ENCODE measurements at places on chromosomes 3 and 15.

DNA sequence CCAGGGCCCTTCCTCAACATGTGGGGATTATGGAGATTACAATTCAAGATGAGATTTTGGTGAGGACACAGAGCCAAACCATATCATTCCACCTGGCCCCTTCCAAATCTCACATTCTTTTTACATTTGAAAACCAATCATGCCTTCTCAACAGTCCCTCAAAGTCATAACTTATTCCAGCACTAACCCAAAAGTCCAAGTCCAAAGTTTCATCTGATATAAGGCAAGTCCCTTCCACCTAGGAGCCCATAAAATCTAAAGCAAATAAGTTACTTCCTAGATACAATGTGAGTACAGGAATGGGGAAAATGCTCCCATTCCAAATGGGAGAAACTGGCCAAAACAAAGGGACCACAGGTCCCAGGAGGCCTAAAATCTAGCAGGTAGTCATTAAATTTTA lies 309.5 kb upstream of the SLITRK3 start:
- ATAC-seq, result no peak

DNA sequence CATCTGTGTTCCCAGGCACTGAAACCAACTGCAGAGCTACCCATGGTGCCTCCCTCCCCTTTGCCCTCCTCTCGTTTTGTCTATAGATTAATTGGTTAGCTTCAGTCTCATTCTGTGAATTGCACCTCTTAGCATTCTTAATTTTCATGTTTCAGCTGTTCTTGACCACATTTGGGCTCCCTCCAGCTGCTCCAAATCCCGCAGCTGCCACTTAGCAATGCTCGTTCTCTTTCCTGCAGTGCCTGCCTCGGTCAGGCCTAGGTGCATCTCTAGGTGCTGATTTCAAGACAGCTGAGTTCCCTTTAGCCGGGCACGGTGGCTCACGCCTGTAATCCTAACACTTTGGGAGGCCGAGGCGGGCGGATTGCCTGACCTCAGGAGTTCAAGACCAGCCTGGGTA lies 47.0 kb upstream of the SMAD3 start:
- ATAC-seq, result no peak

GRCh38 chr3:172040981-172041963 lies 1.9 kb downstream of the FNDC3B start:
- no peak for ATAC-seq

GRCh38 chr3:190566043-190566933 lies 52.4 kb downstream of the IL1RAP start:
- peak; percentile 89 for ATAC-seq

GRCh38 chr3:41673650-41674049 lies 288.3 kb downstream of the ULK4 start:
- no peak for ATAC-seq

DNA sequence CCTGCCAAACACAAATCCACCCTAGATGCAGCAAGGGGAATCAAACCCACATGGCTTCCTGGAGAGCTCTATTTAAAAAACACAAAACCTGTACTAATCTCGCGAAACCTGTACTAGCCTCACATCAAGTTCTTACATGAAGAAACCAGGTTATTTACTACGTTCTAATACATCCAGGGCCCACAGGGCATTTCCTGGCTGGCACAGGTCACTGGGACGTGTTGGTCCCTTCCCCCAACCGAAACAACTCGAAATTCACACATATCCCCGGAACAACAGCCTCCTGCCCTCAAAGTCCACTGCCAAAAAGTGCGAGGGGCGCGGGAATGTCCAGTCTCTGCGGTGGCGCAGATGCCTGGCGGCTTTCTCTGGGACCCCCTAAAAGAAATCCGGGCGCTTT lies 955 bp downstream of the CDCP1 start:
- ATAC-seq, result no peak

DNA sequence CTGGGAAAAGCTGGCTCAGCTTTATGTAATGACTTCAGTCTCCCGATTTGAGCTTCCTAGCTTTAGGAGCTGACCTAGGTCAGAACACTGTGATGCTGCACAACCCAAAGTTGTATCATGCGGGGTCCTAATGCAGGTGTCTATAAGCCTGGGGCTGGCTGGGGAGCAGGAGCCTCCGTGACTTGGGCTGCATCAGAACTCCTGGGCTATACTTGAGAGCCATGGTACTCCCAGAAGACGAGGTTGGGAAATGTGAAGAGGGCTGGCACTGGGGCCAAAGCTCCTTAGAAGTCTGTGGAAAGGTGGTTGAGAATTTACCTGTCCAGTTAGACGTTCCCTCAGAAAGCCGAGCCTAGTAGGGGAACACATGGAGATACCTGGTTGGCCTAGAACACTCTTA lies 57.0 kb downstream of the BSN start:
- no peak for ATAC-seq

GRCh38 chr3:53103397-53104296 lies 26.6 kb downstream of the RFT1 start:
- no peak for ATAC-seq

DNA sequence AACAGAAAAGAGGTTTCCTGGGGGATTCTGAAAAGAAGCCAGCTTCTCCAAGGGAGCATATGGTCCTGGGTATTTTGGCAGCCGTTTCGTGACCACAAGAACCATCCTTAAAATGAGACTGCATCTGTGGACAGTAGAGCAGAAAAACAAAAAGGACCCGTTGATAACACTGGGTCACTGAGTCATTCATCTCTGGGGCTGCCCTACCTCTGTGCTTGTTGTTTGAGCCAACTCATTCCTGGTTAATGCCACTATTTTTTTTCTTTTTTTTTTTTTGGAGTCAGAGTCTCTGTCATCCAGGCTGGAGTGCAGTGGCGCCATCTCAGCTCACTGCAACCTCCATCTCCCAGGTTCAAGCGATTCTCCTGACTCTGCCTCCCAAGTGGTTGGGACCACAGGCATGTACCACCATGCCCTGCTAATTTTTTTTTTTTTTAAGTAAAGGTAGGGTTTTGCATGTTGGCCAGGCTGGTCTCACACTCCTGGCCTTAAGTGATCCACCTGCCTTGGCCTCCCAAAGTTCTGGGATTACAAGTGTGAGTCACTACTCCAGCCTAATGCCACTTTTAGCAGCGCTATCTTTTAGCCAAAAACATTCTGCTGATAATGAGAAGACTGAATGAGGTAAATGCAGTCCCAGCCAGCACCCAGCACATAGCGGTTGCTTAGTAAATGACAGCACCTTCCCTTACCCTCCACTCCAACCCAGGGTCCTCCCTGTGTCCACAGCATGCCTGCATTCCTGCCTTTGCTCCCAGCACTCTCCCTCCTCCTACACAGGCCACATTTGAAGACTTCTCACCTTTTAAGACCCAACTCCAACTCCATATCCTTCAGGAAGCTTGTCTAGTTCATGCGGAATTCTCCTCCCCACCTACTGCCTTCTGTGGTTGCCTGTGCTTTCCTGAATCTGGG lies 9.1 kb upstream of the ISL2 start:
- ATAC-seq, result no peak

DNA sequence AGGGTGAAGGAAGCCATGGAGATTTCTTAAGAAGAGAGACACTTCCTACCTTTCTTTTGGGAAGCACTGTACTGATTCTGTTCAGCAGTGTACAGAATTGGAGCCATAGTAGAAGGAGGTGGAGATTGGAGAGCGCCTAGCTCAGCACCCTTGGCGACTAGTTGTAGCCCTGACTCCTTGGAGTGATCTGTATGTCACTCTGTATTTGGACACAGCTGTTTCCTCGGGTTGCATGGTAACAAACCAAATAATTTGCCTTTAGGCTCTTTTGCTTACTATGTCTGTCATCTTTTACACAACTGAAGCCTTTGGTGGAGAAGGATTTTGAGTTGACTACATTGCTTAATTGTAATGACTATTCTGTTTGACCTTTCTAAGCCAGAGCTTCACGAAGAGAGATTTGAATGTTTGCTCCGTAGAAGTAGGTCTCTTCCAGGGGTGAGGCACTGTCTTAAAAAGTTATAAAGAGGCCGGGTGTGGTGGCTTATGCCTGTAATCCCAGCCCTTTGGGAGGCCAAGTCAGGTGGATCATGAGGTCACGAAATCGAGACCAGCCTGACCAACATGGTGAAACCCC lies 77.1 kb downstream of the AKAP13 start:
- peak; percentile 24 for ATAC-seq

GRCh38 chr3:45704301-45704943 lies 15.2 kb downstream of the SACM1L start:
- ATAC-seq, result no peak

- no peak for ATAC-seq
Measured at GRCh38 chr3:113268311-113268710, 57.0 kb downstream of the BOC start.

GRCh38 chr3:47536221-47536891 lies 22.8 kb upstream of the ELP6 start:
- no peak for ATAC-seq

GRCh38 chr3:157463816-157464215 lies 27.2 kb downstream of the PTX3 start:
- ATAC-seq, result no peak

DNA sequence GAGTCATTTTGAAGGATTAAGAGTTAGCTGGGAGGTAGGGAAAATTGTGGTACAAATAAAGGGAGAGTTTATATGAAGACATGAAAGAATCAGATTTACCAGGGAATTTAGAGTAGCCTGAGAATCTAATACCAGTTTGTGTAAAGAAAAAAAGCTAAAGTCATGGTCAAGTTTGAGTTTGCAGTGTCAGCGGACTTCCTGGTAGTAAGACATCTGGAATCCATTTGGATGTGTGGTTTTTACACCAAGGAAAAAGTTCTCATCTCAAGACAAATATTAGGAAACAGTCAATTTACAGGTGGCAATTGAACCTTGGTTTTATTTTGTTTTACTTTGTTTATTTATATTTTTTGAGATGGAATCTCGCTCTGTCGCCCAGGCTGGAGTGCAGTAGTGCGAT lies 1.5 kb upstream of the P2RY12 start:
- ATAC-seq, result no peak

DNA sequence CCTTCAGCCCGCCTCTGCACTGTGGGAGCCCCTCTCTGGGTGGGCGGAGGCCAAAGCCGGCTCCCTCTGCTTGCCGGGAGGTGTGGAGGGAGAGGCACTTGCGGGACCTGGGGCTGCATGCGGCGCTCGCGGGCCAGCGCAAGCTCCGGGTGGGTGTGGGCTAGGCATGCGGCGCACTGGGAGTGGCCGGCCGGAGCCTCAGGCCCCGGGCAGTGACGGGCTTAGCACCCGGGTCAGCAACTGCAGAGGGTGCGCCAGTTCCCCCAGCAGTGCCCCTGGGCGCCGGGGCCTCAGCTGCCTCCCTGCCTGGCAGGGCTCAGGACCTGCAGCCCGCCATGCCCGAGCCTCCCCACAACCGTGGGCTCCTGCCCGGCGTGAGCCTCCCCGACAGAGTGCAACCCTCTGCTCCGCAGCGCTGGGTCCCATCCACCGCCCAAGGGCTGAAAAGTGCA lies 98.9 kb upstream of the POU1F1 start:
- ATAC-seq, result no peak

DNA sequence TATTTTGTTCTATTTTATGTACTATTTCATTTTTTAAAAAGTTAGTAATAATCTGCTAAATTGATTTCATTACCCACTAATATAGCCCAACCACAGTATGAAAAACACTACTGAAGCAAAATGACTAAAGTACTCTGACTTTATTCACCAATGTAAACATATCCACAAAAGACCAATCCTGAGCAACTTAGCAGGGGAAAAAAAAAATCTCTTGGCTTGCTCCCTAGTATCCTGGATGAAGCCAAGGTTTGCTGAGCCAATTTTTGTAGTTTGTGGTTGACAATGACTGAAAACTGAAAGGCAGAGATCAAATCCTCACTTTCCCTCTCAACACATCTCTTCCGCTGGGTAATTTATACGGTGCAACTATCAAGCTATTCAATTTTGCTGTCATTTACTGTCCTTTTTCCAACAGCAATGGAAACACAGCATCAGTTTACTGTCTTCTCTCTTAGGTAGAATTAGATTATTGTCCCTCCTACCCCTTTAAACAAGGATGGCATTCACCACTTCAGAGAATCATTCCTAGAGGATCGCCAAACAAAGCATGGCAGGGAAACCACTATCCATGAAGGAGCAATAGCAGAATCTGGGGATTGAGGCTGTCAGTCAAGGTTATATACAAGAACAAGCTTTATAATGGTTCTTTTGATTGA lies 149.7 kb downstream of the THRB start:
- no peak for ATAC-seq

DNA sequence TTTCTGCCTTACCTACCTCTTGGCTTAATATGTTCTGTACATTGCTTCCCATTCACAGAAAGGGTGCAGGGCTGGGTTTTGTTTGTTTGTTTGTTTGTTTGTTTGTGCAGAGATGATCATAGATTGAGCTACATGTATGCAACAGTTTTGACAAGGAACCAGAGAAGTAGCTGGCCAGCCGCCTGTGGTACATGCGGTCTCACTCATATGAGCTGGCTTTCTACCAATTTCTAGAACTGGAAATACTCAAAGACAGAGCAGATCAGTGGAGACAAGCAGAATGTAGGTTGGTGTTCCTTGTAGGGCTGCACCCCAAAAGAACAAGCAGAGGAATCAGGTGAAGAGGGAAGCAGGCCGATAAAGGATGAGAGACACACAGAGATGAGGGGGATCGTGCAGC lies 502.7 kb downstream of the SOX2 start:
- ATAC-seq, result no peak

- peak; percentile 51 for ATAC-seq
Measured at GRCh38 chr15:63938486-63939061, 104.8 kb upstream of the HERC1 start.

DNA sequence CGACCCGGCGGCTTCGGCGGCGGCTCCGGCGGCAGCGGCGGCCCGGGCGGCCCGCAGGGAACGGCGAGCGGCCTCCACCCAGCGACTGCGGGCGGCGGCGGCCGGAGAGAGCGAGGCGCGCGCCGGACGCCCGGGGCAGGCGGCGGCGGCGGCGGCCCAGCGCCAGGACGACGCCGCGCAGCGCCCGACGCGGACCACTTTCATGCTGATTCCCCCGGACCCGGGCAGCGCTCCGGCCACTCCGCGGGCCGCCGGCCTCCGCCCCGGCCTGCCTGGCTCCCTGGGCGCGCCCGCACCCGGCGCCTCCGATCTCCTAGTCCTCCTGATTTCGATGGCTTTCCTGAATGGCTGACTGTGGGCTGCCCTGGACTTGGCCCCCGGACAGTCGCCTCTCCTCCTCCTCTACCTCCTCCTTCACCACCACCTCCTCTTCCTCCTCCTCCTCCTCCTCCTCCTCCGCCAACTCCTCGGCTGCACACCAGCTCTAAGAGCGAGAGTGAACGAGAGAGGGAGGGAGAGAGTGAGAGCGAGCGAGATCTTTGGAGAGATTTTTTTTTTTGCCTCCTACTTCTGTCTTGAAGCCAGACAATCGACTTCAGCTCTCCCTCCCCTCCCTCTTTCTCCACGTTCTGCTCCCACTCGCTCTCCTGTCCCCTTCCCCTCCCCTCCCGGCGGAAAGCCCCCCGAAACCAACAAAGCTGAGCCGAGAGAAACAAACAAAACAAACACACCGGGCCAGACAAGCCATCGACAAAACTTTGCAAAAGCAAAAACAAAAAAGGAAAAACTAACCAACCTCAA lies 844 bp downstream of the NR2F2 start:
- no peak for ATAC-seq

GRCh38 chr15:34456658-34457057 lies 19.1 kb upstream of the GOLGA8A start:
- ATAC-seq, result no peak
